Posterior cingulate gyrus (tissue), 11 donors: ENCODE measurements at places on chromosomes 4 and X.

GRCh38 chrX:107135049-107135964 lies 16.7 kb upstream of the RBM41 start:
- no peak for DNase-seq

- no peak for DNase-seq
These were observed 135.3 kb upstream of the MAP9 start for GRCh38 chr4:155512046-155512445.

- peak; percentile 0 for DNase-seq
These were observed 40.0 kb downstream of the FGFRL1 start for GRCh38 chr4:1051472-1051871.

DNA sequence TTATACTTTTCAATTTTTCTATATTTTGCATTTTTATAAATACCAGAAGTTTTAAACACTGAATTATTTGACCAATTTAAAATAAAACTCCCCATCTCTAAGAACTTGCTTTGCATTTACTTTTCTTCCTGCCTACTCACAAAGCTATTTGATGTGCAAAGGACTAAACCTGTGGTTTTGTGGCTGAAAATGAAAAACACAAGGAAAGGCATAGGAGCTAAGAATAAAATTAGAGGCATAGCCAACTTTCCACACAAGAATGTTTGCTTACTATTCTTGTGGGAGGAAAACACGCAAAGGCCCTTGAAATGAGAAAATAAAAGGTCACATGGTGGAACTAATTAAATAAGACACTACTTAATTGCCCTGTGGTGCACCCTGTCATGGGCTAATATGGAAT lies 221.2 kb downstream of the KLHL13 start:
- DNase-seq: no peak

GRCh38 chrX:40299641-40300046 lies 201.9 kb upstream of the BCOR start:
- DNase-seq: no peak

DNA sequence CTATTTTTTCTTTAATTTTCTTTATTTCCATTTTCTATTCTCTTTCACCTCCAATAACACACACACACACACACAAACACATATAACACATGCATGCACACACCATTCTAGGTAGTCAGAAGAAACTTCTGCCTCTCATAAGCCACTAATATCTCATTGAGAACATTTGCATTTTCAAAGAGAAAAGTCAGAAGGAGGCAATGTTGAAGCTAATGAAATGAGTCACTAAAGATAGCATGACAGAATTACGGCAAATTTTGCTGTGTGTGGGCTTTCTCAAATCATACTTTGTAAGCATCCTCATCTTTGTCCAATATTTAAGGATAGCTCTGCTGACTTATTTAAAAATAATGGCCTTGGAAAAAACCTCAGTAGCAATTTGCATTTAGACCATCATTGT lies 291.3 kb downstream of the GUCY2F start:
- no peak for DNase-seq

DNA sequence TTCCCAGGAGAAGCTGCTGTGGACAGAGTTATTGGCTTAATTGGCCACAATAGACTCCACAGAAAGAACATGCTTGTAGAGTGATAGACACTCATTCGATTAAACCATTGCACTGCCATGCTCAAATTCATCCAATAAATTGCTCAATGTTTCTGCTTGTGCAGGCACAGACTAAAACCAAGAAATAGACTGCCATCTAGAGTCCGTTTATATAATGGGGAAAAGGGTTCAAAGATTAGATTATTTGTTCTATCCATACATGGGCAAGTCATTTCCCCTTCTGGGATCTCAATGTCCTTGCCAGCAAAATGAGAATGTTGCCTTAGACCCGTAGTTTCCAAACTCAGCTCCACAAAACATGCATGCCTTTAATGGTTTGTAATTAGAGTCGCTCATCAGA lies 8.7 kb downstream of the SMIM10 start:
- no peak for DNase-seq

DNA sequence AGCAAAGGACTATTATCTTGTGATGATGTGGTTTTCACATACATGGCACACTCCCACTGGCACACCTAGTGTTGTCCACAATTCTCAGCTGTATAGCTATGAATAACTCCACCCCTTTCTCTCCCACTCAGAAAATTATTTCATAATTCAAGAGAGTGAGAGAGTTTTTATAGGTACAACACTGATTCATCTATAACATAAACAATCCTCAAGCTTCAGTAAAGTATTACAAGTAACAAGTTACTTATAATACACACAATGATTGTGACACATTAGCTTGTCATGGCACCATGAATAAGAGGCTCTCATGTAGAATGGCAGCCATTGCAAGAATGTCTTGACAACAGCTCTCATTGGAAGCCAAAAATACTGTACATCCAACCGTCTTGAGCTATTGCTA lies 43.9 kb downstream of the RAB40A start:
- no peak for DNase-seq

GRCh38 chr4:188434643-188435042 lies 295.4 kb downstream of the TRIML1 start:
- DNase-seq: no peak

DNA sequence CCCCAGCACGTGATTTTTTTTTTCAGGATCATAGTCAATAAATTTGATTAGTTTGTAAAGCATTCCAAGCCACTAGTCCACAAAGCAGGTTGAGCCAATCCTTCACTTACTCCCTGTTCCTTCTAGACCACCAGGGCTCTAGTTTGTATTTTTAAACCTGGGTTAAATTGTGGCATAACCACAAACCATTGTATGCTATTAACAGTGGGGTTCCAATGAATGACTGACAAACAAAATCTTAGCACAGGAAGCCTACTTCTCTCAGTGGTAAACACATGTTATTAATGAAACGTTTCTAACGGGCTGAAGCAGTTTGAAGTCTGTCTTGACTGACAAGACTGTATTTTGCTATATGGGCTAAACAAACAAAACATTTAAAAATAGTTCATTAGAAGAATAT lies 48.6 kb upstream of the GYPA start:
- no peak for DNase-seq

DNA sequence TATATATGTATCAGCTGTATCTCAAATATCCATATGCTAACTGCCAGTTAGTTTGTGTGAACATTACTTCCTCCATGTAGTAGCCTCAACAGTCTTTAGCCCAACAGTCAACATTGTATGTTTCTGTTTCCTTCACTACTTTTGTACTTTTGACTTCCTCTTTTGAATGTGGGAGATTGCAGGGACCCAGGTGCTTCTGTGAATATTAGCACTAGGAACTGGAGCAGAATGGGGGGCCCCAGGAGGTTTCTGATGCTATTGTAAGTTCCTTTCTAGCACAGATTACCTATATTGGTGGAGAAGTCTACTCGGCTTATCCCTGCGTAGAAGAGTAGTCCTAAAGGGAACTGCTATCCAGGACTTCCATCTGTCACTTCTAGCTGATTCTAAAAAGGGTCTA lies 2.3 kb downstream of the PLAC8 start:
- no peak for DNase-seq

DNA sequence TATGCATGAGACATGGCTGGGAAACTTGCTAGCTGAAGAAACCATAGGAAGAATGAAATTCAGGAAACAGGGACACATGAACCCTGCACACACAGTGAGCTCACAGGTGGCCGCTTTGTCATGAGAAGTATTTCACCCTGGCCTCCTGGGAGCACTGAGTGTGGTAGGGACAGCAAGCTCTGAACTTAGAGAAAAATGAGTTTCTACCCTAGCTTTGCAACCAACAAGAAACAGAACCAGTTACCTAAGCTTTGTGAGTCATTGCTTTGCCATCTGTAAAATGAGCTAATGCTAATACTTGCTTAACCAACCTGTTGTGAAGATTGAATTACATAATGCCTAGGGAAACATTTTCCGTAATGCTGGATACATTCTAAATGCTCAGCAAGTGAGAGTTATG lies 206.6 kb upstream of the HS3ST1 start:
- no peak for DNase-seq

- no peak for DNase-seq
These were observed 239.1 kb downstream of the CHM start for GRCh38 chrX:85808217-85808616.

GRCh38 chrX:46447384-46447783 lies 97.8 kb downstream of the ZNF674 start:
- DNase-seq: no peak
